ENCODE measurements at places on chromosomes 4 and X.

GRCh38 chr4:44662623-44663005 is 11.2 kb upstream of the YIPF7 start:
- DNase-seq, result no peak
- no peaks in the 10 kb centered on the region for H3K4me1 ChIP-seq
- no peaks in the 10 kb centered on the region for H3K27me3 ChIP-seq

DNA sequence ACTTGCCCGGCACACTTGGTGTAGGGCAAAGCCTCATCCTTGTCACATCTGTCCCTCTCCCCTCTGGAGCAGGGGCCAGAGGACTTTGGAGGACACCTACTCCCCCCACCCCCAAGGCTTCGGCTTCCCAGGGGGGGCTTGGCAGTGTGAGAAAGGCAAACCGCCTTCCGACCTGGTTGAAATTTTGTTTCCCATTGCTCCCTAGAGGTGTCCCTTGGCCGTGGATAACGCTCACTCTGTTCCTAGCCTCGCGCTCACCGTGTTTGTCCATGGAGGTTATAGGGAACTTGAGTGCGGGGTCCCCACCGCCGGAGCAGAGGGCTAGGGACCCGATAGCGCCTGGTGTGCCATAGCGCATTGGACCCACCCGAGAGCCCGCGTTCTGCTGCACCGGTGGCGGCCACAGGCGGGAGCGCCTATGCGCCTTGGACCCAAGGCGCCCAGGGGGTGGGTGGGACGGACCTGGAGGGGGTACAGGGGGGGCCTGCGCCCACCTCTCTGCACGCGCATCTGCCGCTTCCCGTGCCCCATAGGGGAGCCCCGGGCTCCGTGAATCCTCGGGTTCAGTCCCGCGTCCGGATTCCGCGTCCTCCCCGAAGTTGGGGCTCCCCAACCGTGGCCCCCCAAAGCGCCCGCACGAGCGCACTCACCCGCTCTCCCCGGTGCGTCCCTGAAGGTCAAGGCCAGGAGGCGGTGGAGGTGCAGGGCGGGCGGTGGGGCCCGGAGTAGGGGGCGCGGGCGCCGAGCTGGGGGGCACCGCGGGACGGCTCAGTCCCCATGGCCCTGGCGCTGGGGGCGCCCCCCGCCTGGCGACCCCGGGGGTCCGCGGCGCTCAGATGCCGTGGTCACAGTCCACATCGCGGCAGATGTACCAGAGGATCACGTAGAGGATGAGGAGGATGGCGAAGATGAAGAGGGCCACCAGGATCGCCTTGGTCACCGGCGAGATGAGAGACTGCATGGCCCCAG is 82.7 kb upstream of the DHRSX start:
- no peaks in the 10 kb centered on the region for H3K36me3 ChIP-seq
- no peaks in the 10 kb centered on the region for H3K4me1 ChIP-seq
- peaks cover 44% of the 10 kb centered on the region for H3K27me3 ChIP-seq
- no peak overlapping the region for H3K4me3 ChIP-seq
- DNase-seq, result no peak

GRCh38 chr4:55318175-55319129 is 27.6 kb upstream of the SRD5A3 start:
- no peaks in the 10 kb centered on the region for H3K36me3 ChIP-seq
- H3K4me3 ChIP-seq, result no peak overlapping the region
- H3K27ac ChIP-seq, result no peak overlapping the region
- no peaks in the 10 kb centered on the region for H3K27me3 ChIP-seq
- no peak for DNase-seq

- H3K4me3 ChIP-seq, result no peak overlapping the region
- no peaks in the 10 kb centered on the region for H3K4me1 ChIP-seq
- H3K27me3 ChIP-seq, result no peaks in the 10 kb centered on the region
- H3K36me3 ChIP-seq, result no peaks in the 10 kb centered on the region
- H3K27ac ChIP-seq, result no peak overlapping the region
Measured at GRCh38 chr4:40247350-40247749, 50.5 kb downstream of the RHOH start.

GRCh38 chr4:143488687-143489086 is 24.8 kb upstream of the SMARCA5 start:
- H3K27me3 ChIP-seq, result no peaks in the 10 kb centered on the region
- no peak overlapping the region for H3K27ac ChIP-seq
- no peak overlapping the region for H3K4me3 ChIP-seq
- no peak for DNase-seq
- H3K36me3 ChIP-seq, result no peaks in the 10 kb centered on the region

DNA sequence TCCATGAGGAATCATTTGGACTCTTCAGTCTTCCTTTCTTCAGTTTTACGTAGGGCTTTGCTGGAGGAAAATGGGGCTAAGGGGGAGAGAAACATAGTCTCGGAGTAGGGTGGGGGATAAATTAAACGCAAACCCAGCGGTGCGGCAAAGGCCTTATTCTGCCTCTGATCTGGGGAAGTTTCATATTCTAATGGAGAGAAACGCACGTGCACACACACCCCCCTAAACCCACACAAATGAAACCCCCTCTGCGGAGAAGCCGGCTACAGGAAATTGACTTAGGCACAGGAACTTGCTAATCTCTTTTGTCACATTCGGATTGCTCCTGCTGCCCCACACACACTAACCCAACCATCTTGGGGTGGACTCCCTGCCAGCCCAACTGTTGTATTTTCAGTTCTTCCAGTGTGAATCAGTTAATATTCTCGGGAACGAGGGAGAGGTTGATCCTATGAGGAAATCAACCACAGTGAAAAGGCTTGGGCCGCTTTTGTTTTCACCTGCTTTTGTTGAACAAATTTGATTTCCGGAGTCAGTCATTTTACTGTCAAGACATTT is at the start of gene RHOH:
RHOH (plus strand) TSS at position 308 of the 558 bp plus-strand sequence. CDS start 46,356 bp downstream, outside the sequence.
- DNase-seq, result no peak
- no peak within 1 kb of the TSS for H3K27ac ChIP-seq
- no peaks in the 10 kb centered on the region for H3K27me3 ChIP-seq
- peaks cover 13% of the 10 kb centered on the region for H3K4me1 ChIP-seq

DNA sequence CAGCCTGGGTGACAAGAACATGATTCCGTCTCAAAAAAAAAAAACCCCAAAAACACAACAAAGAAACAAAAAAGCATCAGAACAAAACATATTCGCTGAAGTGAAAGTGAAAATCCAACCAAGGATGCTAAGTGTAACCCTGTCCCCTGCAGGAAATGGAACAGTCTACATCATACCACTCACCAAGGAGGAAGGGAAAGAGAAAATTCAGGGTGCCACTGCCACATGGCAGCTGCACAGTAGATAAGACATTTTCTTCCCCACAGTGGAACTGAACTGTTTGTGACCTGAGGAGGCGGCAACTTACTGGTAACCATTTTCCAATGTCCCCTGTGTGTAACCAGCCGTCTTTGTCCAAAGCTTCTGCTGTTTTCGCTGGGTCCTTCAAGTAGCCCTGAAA is 28.2 kb upstream of the CENPU start:
- no peak overlapping the region for H3K27ac ChIP-seq
- no peak overlapping the region for H3K4me3 ChIP-seq
- no peak for DNase-seq
- H3K36me3 ChIP-seq, result peaks cover 7% of the 10 kb centered on the region
- no peaks in the 10 kb centered on the region for H3K27me3 ChIP-seq

GRCh38 chrX:132712350-132712749 is 223.5 kb upstream of the MBNL3 start:
- H3K36me3 ChIP-seq, result no peaks in the 10 kb centered on the region
- H3K27me3 ChIP-seq, result no peaks in the 10 kb centered on the region
- no peak overlapping the region for H3K4me3 ChIP-seq

DNA sequence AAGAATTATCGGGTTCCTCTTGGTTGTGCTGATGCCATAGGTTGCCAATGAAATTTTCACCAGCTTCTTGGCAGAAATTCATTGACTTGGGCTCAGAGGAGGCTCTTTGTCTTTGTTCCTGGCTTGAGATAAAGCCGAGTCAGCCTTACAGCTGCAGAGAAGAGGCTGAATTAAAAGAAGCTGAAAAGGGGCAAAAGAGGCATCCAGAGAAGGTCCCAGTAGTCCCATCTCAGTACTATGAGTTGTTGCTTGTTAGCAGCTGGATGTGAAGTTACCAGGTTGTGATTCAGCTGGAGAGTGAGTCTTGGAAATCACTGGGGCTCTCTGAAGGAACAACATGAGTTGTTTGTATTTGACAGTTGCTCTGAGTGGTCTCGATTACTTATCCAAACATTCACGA is 59.7 kb downstream of the SMAD1 start:
- H3K4me1 ChIP-seq, result peaks cover 3% of the 10 kb centered on the region
- no peak for DNase-seq
- no peak overlapping the region for H3K4me3 ChIP-seq
- no peak overlapping the region for H3K27ac ChIP-seq
- H3K36me3 ChIP-seq, result peaks cover 19% of the 10 kb centered on the region

- H3K4me1 ChIP-seq, result peaks cover 24% of the 10 kb centered on the region
- no peak overlapping the region for H3K4me3 ChIP-seq
- peak overlapping the region; percentile 83 for H3K27ac ChIP-seq
- no peaks in the 10 kb centered on the region for H3K27me3 ChIP-seq
Measured at GRCh38 chr4:40649321-40649720, 19.7 kb upstream of the RBM47 start.

DNA sequence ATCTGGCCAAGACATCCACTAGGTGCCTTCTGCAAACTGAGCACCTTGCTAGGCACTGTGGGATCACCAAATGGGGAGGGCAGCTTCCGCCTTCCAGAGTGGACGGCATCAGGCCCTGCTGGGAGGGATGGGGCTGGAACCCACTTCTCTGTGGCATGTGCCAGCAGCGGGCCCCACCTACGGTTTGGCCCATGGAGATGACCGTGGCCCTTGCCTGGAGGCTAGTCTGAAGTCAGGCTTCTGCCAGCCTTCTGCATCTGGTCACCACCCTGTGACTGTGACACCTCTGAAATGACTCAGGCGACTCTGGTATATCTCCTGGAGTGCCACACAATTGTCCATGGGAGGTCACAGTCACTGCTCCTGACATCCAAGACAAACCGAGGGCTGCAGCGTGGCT is 7.2 kb downstream of the SSR4 start:
- H3K27ac ChIP-seq, result no peak overlapping the region
- H3K4me3 ChIP-seq, result no peak overlapping the region
- peaks cover 16% of the 10 kb centered on the region for H3K36me3 ChIP-seq
- no peaks in the 10 kb centered on the region for H3K4me1 ChIP-seq

DNA sequence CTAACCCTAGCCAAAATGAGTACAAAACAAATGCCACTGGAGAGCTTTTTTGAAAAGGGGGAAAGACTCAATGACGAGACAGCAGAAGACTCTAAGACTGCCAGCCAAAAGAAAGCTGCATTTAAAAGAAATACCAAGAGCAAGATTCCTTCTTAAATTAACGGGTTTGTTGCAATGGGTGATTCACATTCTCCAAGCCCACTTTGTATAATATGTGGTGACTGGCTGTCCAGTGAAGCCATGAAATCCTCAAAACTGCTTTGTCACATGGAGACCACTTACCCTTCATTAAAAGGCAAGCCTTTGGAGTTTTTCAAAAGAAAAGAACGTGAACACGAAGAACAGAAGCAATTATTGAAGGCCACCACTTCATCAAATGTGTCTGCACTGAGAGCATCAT is 68.2 kb downstream of the MRPL1 start:
- H3K4me3 ChIP-seq, result no peak overlapping the region
- no peaks in the 10 kb centered on the region for H3K27me3 ChIP-seq
- peaks cover 4% of the 10 kb centered on the region for H3K4me1 ChIP-seq
- H3K27ac ChIP-seq, result no peak overlapping the region

DNA sequence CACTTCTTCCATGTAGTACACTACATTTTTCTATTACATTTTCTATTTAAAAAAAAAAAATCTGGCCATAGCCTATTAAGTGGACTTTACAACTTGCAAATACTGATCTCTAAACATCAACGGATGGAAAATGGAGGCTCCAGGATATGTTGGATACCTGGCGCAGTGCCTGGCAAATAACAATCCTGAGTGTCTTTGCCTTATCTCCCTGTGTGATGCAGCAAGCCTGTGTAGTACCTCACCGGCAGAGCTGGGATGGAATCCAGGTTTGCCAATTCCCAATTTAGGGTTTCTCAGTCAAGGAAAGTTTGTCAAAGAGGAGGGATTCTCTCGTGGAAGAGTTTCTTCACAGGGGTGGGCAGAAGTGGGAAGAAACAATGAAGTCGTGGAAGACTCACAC is 93.2 kb downstream of the KDR start:
- no peak overlapping the region for H3K27ac ChIP-seq
- peaks cover 12% of the 10 kb centered on the region for H3K4me1 ChIP-seq
- no peak for DNase-seq
- H3K36me3 ChIP-seq, result no peaks in the 10 kb centered on the region
- no peaks in the 10 kb centered on the region for H3K27me3 ChIP-seq

- H3K4me1 ChIP-seq, result no peaks in the 10 kb centered on the region
- H3K4me3 ChIP-seq, result no peak overlapping the region
- no peaks in the 10 kb centered on the region for H3K36me3 ChIP-seq
- no peak for DNase-seq
- no peak overlapping the region for H3K27ac ChIP-seq
Measured at GRCh38 chr4:55122235-55122634, 3.2 kb downstream of the KDR start.

DNA sequence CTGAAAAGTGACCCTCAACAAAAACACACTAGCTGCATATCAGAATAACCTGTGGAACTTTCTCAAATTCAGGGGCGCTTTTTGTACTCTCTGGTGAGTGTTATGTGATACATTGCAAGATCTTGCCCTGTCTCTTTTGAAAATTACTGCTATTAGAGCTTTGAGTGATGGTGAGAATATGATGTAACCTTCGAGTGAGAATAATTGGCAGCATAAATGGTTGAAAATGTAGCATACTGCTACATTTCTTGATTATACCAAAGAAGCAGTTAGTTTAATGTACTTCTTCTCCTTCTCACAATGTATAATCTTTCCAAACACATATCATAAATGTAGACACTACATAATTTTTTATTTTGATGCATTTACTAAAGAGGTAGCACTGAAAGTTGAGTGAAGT is 882.9 kb downstream of the FSTL5 start:
- no peaks in the 10 kb centered on the region for H3K4me1 ChIP-seq
- no peaks in the 10 kb centered on the region for H3K36me3 ChIP-seq
- H3K27me3 ChIP-seq, result no peaks in the 10 kb centered on the region
- no peak overlapping the region for H3K4me3 ChIP-seq
- no peak for DNase-seq

DNA sequence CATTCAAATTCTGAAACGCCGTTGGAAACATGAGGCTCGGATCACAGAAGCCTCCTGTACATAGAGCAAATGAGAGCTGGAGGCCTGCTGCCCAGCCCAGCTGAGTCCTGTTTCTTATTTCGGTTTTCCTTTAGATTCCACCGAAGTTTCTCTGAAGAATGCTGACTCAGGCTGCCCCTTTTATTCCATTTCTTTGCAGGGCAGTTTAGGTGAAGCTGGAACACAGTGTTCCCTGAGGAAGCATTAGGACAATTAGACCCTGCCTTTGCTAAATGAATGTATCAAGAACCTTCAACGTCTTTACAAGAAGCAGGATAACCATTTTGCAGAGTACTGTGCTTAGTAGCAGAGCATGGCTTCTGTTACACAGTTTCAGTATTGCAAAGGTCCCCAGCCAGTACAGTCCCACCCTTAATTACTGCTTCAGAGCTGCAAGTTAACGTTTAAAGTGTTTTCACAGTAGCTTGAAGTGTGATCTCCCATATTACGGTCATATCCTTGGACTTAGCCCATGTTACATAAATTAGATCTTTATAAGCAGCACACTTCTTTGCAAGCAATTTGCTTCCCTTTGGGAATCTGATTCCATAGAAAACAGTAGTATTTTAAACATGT is 117.0 kb downstream of the TBL1X start:
- H3K27me3 ChIP-seq, result no peaks in the 10 kb centered on the region
- peak; percentile 46 for DNase-seq
- H3K4me1 ChIP-seq, result peaks cover 10% of the 10 kb centered on the region
- no peaks in the 10 kb centered on the region for H3K36me3 ChIP-seq

- H3K27ac ChIP-seq, result no peak overlapping the region
- no peaks in the 10 kb centered on the region for H3K27me3 ChIP-seq
- no peaks in the 10 kb centered on the region for H3K36me3 ChIP-seq
- no peak overlapping the region for H3K4me3 ChIP-seq
- H3K4me1 ChIP-seq, result no peaks in the 10 kb centered on the region
Measured at GRCh38 chr4:165384598-165384997, 5.8 kb downstream of the CPE start.

Data from large intestine (tissue), 12 donors.